Chondrocyte (in vitro differentiated cells): ENCODE measurements at places on chromosomes 1 and 21.

DNA sequence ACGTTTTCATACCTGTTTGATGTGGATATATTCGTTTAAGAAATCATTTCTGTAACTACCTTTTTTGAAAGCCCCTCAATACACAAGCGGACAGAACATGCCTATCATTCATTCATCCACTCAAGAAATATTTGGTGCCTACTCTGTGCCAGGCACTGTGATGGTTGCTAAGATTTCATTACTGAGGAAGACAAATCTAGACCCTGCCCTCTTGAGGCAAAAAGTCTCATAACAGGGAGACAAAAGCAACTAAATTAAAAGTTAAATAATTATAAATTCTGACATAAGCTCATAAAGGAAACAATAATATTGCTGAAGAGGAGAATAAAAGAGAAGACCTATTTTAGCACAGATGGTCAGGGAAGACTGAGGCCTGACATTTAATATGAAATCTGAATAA, 203.5 kb upstream of the ZNHIT6 start:
- no peak for DNase-seq

DNA sequence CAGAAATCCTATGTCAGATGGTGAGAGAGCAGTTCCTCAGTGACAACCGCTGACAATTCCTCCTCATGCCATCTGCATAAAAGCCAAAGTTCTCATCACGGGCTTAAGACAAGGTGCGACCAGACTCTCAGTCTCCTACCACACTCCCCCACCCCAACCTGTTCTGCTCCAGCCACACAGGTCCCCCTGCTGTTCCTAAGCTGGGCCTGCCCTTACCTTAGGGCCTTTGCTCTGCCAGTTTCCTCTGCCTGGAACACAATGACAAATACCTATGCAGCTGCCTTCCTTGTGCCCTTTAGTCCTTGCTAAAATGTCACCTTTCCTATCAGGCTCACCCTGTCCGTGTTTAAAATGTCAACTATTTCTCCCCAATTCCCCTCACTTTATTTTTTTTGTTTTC, 382.2 kb downstream of the NTNG1 start:
- DNase-seq, result no peak

DNA sequence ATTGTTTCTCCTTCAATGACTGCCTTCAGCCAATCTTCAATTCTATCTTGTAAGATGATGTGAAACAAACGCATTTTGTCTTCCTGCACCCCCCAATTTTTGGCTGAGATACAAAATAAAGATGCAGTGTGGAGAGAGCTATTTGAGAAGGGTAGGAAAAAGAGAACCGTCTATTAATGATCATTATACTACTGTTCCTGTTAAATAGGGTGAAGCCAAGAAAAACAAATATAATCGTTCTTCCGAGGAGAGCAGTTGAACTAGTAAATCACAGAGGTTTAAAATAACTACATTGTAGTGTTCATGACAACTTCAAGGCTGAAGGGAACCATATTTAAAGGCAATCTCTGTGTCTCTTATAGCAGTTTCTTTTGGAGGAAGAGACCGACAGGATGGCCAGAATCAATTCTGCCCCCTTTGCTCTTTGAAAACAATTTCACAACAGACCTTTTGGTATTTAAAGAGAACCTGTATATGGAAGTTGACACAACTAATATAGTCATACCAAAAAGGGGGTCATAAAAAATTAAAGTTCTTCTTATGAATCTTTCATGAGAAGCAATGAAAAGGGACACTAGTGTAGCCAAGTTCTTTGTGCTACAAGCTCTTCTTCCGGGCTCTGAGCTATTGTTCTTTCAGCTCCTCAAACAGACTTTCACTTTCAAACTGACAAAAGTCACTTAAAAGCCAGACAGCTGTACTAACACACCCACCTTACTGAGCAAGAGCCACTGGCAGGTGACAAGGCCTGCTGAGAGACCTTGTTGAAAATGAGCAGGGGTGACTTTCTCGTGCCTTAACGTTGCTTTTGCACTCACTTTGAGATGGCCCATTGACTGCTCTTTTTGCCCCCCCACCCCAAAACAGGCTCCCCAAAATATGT, 30.9 kb downstream of the PROX1 start:
- DNase-seq, result no peak

GRCh38 chr1:37940299-37940947, 6.4 kb downstream of the INPP5B start:
- no peak for DNase-seq

- no peak for DNase-seq
These were observed 22.9 kb upstream of the NDC1 start for GRCh38 chr1:53860967-53861411.

GRCh38 chr21:26164311-26164710, 6.3 kb downstream of the APP start:
- no peak for DNase-seq

DNA sequence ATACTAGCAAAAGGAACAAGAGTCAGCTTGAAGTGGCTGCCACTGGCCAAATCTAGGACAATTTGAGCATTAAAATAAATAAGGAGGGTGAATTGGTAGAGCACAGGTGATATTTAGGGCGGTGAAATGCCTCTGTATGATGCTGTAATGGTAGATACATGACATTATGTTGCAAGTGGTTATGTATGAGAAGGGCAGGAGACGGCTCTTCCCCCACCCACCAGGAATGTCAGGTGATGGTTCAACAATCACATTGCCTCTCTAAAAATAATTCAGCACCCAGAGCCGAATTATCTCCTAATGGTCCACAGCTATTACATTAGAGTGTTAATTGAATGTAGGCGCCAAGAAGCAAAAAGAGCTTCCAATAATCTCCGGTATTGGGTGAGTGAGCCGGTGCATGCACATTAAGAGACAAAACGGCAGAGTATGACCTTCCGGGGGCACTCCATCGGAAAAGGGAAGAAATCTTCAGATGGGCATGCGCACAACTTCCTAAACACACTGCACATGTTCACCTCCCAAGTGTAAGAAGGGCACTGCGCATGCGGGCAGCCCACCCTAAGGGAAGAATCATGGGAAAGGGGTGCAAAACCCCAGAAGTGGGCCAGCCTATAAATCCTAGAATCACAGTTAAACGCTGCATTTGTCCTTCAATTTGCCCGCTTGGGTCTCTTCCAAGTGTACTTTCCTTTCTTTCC, 6.8 kb upstream of the IFNAR1 start:
- no peak for DNase-seq
